Upper lobe of left lung (tissue), 6 donors: ENCODE measurements at places on chromosomes 16 and 17. TPM values are rescaled to one million over a fixed set of nuclear protein-coding genes. Genes with fewer than 3 reads are reported as not detected.

Gene FSCN2
- 4.1 TPM for total RNA-seq

DNA sequence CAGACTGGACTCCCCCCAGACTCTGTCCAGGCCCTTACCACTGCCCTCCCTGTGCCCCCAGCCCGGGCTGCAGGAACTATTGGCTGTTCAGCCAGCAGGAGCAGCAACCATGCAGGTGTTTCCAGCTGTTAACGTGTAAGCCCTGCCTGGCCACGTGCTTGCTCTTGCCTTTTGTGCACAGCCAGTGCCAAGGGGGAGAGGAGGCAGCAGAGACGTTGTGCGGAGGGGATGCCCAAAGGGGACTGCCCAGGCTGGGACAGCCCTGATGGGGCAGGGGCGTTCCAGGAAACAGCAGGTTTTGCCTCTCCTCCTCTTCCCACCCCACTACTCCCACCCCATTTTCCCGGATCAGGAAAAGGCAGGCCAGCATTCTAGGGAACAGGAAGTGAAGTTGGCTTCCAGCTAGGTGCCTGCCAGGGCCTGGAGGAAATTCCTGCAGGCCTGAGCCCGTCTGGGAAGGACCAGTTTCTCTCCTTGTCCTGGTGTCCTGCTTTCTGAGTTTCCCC is 16.7 kb upstream of the LASP1NB start:
- H3K4me3 ChIP-seq: no peak overlapping the region
- H3K4me1 ChIP-seq: peaks cover 58% of the 10 kb centered on the region
- no peaks in the 10 kb centered on the region for H3K27me3 ChIP-seq

DNA sequence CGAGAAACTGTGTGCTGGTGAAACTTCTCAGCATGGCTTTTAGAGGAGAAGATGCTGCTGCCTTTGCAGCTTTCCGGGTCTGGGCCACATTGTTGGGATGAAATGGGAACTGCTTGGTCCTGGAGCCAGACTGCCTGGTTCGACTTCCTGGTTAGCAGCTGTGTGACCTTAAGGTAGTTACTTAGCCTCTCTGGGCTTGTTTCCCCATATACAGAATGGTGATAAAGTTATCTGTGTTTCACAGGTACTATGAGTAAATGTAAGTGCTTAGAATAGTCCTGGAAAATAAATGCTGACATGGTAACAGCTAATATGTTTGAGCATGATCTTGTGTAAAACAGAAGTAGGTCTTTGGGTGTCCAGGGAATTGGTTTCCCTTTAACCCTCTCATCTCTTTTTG is 26.3 kb downstream of the AKAP1 start:
- peaks cover 46% of the 10 kb centered on the region for H3K36me3 ChIP-seq
- no peak overlapping the region for H3K27ac ChIP-seq
- no peak for DNase-seq
- H3K27me3 ChIP-seq: no peaks in the 10 kb centered on the region
- no peak overlapping the region for H3K4me3 ChIP-seq
- H3K4me1 ChIP-seq: peaks cover 22% of the 10 kb centered on the region

GRCh38 chr17:42519546-42520491 is 16.2 kb upstream of the NAGLU start:
- DNase-seq: peak; percentile 75
- H3K4me3 ChIP-seq: no peak overlapping the region
- peaks cover 70% of the 10 kb centered on the region for H3K4me1 ChIP-seq

DNA sequence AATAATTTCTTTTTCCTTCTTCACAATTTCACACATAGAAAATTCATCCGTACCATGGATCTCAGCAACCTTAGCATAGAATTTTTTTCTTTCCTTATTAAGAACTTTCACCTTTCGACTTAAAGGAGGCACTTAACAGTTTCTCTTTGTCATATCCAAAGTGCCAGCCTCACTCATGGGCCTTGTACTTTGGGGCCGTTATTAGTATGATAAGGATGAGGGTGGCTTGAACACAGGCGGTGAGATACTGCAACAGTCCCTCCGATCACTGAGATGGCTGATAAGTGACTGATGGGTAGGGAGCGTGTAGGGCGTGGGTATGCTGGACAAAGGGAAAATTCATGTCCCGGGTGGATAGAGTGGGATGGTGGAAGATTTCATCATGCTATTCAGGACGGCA is 85.3 kb downstream of the OR1D5 start:
- no peak overlapping the region for H3K4me3 ChIP-seq
- no peak overlapping the region for H3K27ac ChIP-seq
- DNase-seq: no peak
- H3K4me1 ChIP-seq: no peaks in the 10 kb centered on the region
